Kasumi-1 (cell line): ENCODE measurements at places on chromosomes 1 and 21.

DNA sequence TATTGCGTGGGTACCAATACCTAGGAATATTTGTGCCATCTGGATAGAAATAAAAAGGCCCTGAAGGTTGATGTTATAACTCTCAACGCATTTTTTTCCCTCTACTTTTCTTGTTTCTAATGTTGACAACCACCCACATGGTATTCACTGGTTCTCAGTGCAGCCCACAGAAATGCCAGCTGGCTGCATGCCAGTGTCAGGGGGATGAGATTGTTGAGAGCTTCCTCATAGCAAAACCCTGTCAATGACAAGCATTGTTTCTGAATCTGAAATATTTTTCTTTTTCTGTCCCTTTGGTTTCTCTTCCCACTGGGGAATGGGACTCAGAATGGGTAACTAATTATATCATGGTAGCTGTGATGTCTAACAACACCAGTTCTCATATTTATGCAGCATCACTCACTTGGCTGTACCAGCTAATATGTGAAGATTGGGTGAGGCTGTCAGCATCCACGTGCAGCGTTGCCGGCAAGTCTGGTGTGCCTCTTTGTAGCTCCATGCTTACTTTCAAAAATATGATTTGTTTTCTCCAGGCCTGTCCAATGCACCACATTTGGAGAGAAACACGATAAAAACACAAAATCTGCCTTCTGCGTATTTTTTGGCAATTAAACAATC is 284.6 kb downstream of the PTBP2 start:
- no peak for DNase-seq

DNA sequence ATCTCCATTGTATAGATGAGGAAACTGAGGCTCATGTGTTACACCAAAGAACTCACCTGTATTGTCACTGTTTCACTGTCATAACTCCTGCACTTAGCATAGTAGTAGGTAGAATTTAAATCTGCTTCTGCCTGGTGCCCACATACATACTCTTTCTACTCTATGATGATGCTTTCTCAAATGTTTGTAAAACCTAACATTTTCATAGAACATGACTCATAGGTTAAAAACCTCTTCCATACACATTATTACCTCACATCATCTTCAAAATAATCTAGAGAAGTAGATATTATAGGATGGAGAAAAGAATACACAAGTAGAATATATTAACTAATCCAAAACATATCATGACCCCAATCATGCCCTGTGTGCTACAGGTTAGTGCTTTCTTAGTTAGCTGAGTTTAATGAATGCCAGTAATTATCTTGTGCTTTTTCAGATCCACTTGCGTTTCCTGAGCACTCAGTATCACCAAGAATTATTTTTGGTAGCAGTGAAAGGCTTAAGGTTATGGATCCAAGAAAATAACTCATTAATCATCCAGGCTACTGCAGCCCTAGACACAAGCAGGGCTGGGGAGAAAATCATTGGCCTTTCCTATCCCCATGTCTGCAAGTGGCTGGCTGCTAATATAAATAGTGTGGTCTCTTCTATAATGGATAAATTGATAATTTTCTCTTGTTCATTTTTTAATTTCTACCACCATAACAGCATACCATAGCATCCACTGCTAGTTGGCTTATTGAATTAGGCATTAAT is 156.9 kb downstream of the LRRC40 start:
- no peak for DNase-seq

GRCh38 chr1:167173516-167174184 is 47.0 kb upstream of the POU2F1 start:
- no peak for DNase-seq

GRCh38 chr21:26674323-26674722 is 101.2 kb upstream of the CYYR1 start:
- no peak for DNase-seq

GRCh38 chr1:169392406-169392805 is 24.4 kb downstream of the BLZF1 start:
- peak; percentile 49 for DNase-seq

DNA sequence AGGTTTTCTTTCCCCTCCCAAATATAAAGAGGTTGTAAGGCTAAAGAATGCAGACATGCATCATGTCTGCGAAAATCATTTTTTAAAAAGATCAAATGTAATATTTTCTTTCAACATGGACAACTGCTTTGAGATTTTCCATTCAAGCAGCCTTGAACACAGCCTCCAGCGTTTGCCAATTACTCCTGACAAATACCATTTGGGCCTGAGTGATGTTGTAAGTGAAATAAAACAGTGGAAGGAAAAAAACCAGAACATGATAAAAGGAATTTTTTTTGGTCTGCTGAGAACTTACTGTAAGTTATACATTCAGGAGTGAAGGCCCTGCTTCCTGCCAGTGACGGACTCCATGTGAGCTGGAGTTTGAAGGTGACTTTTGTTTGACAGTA is 37.2 kb downstream of the SETD4 start:
- DNase-seq: no peak

GRCh38 chr1:41013796-41014195 is 7.7 kb downstream of the SLFNL1 start:
- DNase-seq: peak; percentile 6

DNA sequence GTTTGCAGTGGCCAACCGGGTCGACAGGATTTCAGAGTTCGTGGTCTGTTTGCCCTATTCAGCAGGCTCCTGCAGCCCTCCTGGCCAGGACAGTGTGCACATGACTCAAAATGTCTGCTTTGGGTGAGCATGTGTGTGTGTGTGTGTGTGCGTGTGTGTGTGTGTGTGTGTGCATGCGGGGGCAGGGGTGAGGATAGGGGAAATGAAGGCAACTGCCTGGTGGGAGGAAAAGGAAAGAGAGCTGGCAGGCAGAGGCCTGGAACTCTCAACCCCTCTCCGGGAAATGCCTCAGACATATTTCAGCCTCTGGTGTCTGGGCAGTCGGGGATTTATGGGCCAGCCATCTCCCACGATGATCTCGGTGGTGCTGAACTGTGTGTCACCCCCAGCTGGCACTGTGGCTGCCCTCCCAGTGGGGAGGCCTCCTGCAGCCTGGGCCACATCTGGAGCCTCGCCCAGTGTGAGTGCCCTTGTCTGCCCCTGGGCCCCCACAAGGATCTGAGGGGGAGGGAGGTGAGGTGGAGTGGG is 15.2 kb downstream of the CDCP2 start:
- DNase-seq: peak; percentile 25

DNA sequence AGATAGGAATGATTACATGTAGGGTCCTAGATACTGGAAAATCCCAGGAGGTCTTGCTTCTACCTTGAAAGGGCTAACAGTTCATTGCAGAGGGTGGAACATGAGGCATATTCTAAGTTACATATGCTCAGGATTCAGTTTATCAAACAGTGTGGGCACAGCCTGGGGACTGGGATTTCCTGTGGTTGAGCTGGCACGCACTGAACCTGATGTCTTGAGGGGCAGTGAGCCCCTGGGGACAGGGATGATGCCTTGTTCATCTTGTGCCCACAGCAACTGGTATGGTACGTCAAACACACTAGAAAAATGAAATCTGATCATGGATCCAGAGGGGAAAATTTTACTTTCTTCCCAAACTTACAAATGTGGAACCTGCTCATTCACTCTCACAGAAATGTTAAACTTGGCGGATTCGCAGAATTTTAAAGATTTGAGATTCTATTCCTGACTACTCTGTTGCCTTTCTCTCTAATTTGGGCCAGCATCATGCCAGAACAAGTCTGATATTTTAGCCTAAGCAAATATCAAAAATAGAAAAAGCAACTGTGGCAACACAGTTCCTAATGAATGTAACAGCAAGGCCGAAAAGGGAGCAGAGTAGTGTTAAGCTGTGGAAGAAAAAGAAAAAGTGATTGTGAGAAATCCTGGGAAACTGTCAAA is 68.2 kb upstream of the COL24A1 start:
- no peak for DNase-seq

GRCh38 chr1:155681776-155682175 is 6.8 kb downstream of the YY1AP1 start:
- DNase-seq: no peak

- DNase-seq: no peak
Observed at GRCh38 chr1:71641903-71642302, 561.1 kb upstream of the ZRANB2 start.

DNA sequence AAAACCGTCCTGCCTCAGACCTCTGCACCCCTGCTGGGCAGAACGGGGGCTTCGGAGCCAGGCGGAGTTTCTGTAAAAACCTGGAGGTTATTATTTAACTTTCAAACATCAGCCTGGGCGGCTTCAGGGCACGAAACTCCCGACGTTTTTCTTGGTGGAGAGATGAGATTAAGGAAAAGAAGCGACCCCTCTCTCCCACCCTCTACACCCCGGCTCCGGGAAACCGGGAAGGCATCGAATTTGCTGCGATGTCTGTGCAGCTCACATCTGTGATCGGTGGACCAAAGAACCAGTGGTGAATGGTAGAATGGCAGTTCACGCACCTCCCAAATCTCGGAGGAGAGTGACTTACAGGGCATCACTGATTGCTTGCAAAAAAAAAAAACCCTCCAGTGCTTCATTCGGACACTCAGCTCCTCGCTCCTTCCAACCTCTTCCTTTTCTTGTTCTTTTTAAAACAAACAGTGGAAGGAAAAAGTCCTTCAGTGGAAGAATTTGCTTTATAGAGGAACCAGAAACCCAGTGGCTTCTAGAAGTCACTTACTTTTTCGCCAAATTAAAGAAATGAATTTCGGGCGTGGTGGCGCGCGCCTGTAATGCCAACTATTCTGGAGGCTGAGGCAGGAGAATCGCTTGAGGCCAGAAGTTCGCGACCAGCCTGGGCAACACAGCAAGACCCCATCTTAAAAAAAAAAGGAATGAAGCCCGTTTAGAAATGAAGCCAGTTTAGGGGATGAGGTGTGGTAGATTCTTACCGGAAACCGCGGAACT is 884 bp downstream of the PHACTR4 start:
- DNase-seq: peak; percentile 60

- no peak for DNase-seq
Observed at GRCh38 chr1:33782776-33783175, 81.1 kb upstream of the HMGB4 start.

GRCh38 chr1:237875291-237875690 is 15.4 kb downstream of the ZP4 start:
- DNase-seq: no peak

GRCh38 chr1:10852998-10853520 is 56.6 kb upstream of the CASZ1 start:
- DNase-seq: no peak

DNA sequence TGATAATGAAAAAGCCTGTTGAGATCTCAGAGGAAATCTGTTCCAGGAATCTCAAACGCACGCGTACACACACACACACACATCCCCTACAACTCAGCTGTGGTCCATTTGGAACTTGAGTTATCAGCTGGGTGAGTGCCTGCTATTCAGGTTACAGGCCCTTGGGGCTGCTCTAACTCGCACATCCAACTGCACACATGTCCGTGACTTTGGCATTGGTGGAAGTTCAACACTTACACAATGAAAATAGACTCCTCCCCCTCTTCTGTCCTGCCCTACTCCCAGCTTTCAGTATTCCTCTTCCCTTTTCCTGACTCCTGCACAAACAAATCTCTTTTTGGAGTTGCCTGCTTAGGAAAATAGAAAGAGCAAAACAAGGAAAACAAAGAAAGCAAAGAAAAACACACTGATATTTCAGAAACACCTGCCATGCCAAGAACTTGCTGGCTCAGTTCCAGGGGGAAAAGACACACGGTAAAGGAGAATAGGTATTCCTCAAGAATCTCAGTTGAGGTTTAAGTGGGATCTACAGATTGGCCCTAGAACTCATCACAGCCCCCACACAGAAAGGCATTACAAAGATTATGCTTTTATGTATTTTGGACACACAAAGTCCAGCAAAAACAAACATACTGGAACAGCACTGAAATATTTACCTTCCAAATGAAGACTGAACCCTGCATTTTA is 140.9 kb downstream of the TGFBR3 start:
- no peak for DNase-seq

DNA sequence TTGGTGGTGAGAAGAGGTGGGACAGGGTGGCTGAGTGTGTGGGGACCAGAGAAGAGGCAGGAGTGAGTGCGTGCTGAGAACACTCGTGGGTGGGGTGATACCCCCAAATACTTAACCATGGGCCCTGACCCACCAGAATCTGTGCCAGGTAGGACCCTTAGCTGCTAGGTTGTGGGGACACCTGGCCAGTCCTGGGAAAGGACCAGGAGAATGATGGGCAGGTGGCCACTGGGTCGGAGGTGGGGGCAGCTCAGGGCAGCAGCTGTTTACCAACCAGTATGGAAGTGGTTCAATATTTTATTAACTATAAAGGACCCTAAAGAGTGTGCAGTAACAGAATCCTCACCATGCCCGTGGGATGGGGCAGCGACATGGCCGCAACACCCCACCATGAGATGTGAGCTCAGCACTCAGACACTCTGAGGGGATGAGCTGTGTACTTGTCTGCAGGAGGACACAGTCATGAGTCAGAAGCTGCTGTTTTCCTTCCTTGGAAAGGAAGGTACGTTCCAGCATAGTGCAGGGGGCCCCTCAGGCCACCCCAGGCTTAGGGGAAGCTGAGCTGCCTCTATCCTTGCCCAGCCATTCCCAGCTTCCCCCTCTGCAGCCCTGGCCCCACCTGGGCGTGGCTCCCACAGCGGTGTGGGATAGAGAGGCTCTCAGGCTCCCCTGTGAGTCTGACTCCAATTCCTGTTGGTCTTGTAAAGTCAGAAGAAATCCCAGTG is 25.4 kb downstream of the TEX35 start:
- no peak for DNase-seq
